ENCODE measurements at places on chromosomes 7 and 10.

- no peak for DNase-seq
These were observed 4.5 kb downstream of the KAZALD1 start for GRCh38 chr10:101066146-101066895.

DNA sequence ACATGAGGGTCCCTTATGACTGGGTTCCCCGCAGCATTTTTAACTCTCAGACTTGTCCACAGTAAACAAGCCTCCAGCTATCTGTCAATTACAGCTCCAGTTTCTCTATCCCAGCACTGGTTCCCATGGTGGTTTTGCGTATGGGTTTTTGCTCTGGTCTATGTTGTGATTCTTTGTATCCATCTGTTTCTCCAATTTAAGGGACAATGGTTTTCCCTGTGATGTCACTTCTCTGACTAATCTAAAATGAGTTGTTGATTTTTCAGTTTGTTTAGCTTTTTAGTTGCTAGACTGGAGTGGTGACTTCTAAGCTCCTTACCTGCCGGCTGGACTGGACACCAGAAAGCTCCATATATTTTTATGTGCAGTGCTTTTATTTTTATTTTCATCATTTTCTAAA is 303.7 kb downstream of the INHBA start:
- DNase-seq = no peak

DNA sequence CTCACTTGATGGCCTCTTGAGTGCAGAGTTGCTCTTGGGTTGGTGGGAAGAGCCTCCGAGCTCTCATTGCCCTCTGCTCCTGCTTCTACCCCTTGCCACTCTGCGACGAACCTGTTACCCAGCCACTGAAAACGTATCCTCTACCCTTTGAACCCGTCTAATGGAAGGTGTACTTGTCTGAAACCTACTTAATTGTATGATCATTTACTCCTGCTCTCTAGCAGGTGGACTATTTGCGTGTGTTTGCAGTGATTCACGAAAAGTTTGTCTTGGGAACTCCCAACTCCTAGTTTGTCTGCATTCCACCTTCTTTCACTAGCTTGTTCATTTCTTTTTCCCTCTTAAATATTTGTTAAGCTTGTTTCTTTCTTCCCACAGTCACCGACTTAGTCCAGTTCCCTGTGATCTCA is 503 bp downstream of the CROT start:
- DNase-seq = no peak

DNA sequence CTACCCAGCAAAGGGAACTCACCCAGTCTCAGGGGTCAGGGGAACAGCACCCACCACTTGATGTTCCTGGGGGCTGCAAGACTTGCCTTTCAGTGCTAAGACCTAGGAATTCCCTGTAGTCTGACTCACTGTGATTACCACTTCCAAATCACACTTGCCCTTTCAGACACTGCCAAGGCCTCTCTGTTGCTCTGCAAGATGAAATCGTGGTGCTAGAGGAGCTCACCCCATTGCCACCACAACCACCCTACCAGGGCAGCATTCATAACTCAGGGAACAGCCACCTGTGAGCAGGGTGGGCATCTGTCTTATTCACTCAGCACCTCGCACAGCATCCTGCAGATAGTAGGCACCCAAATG is 36.5 kb downstream of the XPNPEP1 start:
- DNase-seq = no peak

- no peak for DNase-seq
These were observed 226.2 kb downstream of the ZMYND11 start for GRCh38 chr10:361203-362081.

GRCh38 chr10:102511583-102512274 is 8.0 kb downstream of the SUFU start:
- DNase-seq = no peak

DNA sequence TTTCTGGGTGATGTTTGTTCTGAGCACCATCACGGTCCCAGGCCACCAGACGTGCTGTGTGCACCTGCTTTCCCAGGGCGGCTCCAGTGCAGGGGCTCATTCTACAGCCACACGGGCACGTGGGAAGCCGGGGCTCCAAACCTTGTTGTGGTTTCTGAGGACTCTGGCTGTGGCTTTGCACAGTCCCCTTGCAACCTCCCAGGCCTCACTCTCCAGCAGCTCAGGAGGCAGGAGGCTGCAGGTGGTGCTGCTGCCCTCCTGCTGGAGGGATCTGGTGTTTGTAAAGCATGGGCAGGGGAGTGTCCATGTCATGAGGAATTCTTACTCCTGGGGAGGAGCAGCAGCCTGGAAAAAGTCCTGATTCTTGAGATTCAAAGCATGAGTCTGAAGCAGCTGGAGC is 54.3 kb downstream of the INSYN2A start:
- DNase-seq = no peak

DNA sequence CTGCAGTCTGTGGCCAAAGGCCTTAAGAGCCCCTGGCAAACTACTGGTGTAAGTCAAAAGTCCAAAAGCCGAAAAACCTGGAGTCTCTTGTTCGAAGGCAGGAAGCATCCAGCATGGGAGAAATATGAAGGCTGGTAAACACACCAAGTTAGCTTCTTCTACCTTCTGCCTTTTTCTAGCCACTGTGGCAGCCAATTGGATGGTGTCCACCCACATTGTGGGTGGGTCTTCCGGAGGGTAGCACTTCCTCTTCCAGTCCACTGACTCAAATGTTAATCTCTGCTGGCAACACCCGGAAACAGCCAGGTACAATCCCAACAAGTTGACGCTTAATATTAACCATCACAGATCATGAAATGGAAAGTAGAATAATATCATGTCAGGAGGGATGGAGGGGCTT is 827.6 kb downstream of the SORCS1 start:
- DNase-seq = no peak

- no peak for DNase-seq
These were observed 17.0 kb downstream of the CPA4 start for GRCh38 chr7:130309986-130310385.
